ENCODE measurements at places on chromosomes 1 and 21.
A peak's percentile ranks its signal among the peaks of the same experiment; 100 is the strongest.

- DNase-seq, result no peak
Observed at GRCh38 chr1:59556802-59557548, 257.8 kb upstream of the HOOK1 start.

- DNase-seq, result no peak
Observed at GRCh38 chr1:201020040-201020591, 3.4 kb downstream of the KIF21B start.

- peak; percentile 90 for DNase-seq
Observed at GRCh38 chr1:2587071-2587859, 688 bp downstream of the PRXL2B start.

- DNase-seq, result no peak
Observed at GRCh38 chr1:2046174-2046917, 3.9 kb upstream of the PRKCZ start.

All from chondrocyte (in vitro differentiated cells).